ENCODE measurements at places on chromosomes 5 and 9. TPM values are rescaled to one million over a fixed set of nuclear protein-coding genes. Genes with fewer than 3 reads are reported as not detected.

DNA sequence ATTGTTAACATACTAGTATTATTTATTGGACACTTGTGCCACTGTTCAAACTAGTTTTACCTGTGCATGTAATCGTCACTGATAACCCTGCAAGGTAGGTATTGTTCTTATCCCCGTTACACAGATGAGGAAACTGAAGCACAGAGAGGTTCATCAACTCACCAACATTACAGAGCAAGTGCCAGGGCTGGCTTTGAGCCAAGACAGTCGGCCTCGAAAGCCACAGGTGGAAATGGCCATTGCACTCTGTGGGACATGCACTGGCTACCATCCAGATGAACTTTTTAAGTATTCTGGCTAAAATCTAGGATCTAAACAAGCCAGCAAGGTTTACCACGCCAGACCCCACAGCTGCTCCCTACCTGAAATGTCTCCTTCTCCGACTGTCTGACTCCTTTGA, 57.9 kb downstream of the TEX10 start:
- H3K27ac ChIP-seq = no peak overlapping the region
- no peaks in the 10 kb centered on the region for H3K27me3 ChIP-seq
- peak; percentile 53 for DNase-seq
- no peaks in the 10 kb centered on the region for H3K36me3 ChIP-seq

DNA sequence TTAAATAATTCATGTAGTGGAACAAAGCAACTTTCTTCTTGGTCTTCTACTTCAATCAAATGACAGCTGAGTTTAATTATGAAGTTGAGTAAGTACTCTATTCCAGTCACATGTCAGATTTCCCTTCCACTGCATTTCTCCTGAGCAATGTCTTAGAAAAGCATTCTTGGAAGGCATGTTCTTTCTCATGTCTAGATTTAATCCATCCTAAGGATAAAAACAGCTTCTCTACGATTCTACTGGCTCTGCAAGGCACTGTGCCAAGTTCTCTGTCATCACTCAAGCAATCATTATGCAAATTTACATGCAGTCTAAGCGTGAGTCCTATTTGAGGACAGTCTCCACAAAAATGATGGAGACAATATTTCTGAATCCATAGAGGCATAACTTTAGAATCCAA, 142.4 kb downstream of the YIPF5 start:
- H3K4me3 ChIP-seq = no peak overlapping the region
- H3K27me3 ChIP-seq = no peaks in the 10 kb centered on the region
- H3K36me3 ChIP-seq = no peaks in the 10 kb centered on the region
- DNase-seq = peak; percentile 25
- H3K27ac ChIP-seq = peak overlapping the region; percentile 52

DNA sequence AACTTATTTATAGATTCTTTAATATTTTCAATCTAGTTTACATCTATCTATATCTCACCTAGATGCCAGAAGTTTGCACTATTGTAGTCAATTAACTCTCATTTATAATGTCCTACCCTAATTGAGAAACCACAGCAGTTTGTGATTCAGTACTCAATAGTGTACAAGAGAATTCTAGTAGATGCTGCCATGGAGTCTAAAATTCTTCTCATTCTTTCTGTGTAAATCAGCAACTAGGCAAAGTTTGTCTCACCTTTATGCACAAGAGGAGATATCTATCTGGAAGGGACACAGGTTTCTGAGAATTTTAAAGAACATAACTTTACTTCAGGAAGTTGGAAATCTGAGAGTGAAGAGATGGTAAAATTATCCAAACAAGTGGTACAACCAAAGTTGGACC, 173.0 kb upstream of the FBXL7 start:
- DNase-seq = no peak
- no peak overlapping the region for H3K4me3 ChIP-seq
- H3K4me1 ChIP-seq = no peaks in the 10 kb centered on the region
- no peaks in the 10 kb centered on the region for H3K36me3 ChIP-seq
- H3K27ac ChIP-seq = no peak overlapping the region
- H3K27me3 ChIP-seq = no peaks in the 10 kb centered on the region

DNA sequence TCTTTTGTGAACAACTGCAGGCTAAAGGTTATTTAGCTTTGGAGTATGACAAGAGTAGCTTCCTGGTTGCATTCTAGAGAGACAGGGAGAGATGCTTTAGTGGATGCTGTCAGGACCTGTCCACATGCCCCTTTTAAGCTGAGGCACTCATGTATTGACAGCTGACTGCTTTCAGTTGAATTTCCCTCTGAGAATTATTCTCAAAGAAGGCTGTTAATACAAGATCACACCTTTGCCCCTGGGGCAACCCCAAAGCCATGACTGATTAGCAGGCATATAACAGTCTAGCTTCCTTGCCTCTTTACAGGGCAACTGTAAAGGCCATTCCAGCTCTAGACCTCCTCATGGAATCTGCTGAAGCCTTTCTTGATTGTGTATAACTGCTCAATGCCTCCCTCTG, 117.6 kb upstream of the ATP10B start:
- peaks cover 7% of the 10 kb centered on the region for H3K4me1 ChIP-seq
- H3K27me3 ChIP-seq = no peaks in the 10 kb centered on the region
- DNase-seq = no peak

Gene LCNL1
- not detected for total RNA-seq

Gene AQP3
- 50.3 TPM for total RNA-seq

Data from body of pancreas (tissue), 4 donors.